ENCODE measurements at places on chromosomes 16 and 17.
A peak's percentile ranks its signal among the peaks of the same experiment; 100 is the strongest.

- peak; percentile 27 for DNase-seq
Observed at GRCh38 chr17:29726715-29727252, 104.1 kb upstream of the CORO6 start.

- DNase-seq, result no peak
Observed at GRCh38 chr17:48368352-48368908, 61.6 kb downstream of the SKAP1 start.

DNA sequence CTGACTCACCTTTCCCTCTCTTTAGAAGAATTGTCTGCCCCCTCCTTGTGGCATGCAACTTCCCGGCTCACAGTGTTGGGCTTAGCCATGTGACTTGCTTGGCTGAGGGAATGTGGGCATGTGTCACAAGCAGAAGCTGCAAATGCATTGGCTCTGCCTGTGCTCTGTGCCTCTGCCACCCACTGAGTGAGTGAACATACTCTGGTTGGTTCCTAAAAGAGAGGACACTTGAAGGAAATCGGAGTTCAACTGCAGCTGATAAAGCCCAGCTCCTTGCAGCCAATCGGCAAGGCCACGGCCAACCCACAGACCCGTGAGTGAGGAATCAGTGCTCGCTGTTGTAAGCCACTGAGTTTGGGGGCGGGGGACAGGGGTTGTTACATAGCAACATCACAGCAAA, 10.9 kb upstream of the GINS2 start:
- DNase-seq, result peak; percentile 24

- DNase-seq, result no peak
Observed at GRCh38 chr16:8730335-8730915, 56.0 kb downstream of the ABAT start.

DNA sequence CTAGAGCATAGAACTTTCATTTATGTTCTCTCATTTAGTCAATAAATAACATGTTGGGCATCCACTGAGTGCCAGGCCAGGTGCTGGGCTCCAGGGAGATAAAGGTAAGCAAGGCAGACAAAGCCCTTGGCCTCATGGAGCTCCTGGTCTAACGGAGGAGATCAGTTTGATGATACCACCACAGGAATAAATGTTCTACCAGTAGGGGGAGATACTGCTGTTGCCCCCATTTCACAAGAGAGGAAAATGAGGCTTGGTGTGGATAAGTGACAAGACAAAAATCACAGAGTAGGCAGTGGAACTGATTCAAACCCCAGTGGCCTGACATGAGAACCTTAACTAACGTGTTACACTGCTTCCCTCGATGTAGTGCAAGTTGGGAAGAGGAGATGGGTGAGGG, 80.4 kb upstream of the ERCC4 start:
- DNase-seq, result no peak

DNA sequence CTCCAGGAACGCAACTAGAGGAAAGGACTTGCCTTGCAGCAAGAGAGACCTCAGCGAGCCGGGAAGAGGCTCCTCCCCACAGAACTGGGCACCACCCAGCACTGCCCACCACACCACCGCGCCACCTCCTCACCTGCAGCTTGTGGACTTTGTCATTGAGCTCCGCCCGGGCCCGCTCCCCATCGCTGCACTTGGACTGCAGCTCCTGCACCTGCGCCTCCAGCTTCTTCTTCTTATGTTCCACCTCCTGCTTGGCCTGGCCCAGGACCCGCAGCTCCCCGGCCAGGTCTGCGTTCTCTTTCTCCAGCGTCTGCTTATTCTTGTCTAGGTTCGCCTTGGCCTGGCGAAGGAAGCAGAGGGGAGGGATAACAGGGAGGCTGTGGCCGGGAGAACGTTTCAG, 76.7 kb downstream of the NDE1 start:
- DNase-seq, result no peak
